ENCODE measurements at places on chromosomes 6 and 20.

DNA sequence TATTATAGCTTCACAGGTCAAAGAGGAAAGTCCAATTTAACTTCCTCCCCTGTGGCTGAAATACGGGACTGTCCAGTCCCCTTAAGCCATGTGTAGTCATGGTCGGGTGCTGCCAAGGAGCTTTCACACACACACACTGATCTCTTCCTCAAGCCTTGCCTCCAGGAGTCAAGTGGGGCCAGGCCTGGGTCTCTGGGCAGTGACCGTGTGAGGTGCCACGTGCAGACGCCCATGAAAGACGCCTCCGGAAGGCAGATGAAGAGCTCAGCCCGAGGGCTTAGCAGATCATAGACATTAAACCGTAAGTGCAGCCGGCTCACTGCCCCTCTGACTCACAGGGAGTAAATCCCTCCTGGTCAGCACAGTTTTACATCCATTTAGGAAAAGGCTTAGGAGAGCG lies 4.2 kb downstream of the GABRR2 start:
- peaks cover 2% of the 10 kb centered on the region for H3K36me3 ChIP-seq
- no peak for DNase-seq
- no peak overlapping the region for H3K4me3 ChIP-seq
- H3K27me3 ChIP-seq: peaks cover 18% of the 10 kb centered on the region
- H3K4me1 ChIP-seq: no peaks in the 10 kb centered on the region

GRCh38 chr6:16947375-16948015 lies 154.4 kb upstream of the STMND1 start:
- H3K27me3 ChIP-seq: peaks cover 26% of the 10 kb centered on the region
- no peak overlapping the region for H3K4me3 ChIP-seq
- DNase-seq: no peak
- H3K36me3 ChIP-seq: no peaks in the 10 kb centered on the region
- H3K4me1 ChIP-seq: no peaks in the 10 kb centered on the region

DNA sequence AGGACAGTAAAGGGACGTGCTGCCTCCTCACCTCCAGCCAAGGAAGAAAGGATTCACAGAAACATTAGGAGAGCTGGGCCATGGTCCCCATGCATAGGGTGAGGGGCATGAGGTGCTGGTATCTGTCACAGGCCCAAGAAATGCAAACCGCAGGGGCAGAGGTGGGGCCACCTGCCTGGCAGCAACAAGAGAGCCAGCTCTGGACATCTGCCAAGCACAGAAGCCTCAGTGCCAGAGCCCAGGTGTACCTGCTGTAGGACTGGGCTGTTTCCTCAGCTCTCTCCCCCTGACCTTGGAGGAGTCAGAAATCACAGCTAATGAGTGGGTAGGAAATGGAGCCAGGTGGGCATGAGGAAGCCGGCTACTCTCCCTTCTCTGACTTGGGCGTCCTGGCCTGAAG lies 45.3 kb downstream of the SLC2A12 start:
- no peak overlapping the region for H3K27ac ChIP-seq
- H3K27me3 ChIP-seq: peaks cover 24% of the 10 kb centered on the region
- no peak for DNase-seq
- H3K4me3 ChIP-seq: no peak overlapping the region
- H3K36me3 ChIP-seq: no peaks in the 10 kb centered on the region

GRCh38 chr20:361561-361960 lies 14.7 kb downstream of the NRSN2 start:
- H3K4me3 ChIP-seq: no peak overlapping the region
- no peak overlapping the region for H3K27ac ChIP-seq
- H3K4me1 ChIP-seq: peaks cover 37% of the 10 kb centered on the region
- DNase-seq: no peak

GRCh38 chr6:30453508-30454116 lies 35.7 kb upstream of the HLA-E start:
- H3K27ac ChIP-seq: no peak overlapping the region
- no peaks in the 10 kb centered on the region for H3K36me3 ChIP-seq
- peaks cover 34% of the 10 kb centered on the region for H3K4me1 ChIP-seq
- no peak overlapping the region for H3K4me3 ChIP-seq
- peaks cover 96% of the 10 kb centered on the region for H3K27me3 ChIP-seq
- peak; percentile 89 for DNase-seq

DNA sequence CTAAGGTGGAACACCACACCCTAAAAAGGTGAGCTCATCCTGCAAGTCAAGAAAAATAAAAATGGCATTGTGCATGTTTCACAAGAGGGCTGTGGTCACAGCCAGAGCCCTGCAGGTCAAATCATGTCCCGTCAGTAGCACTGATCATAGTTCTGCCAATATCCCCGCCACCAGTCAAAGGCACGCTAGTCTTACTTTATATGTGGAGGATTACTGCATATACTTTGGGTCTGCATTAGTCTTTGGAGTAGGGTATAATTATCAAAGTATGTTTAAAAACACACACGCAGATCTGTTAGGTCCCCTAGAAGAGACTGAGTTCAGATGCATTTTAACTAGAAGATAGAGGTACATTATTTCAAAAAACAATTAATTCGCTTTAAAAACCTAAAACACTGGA lies 1.8 kb downstream of the PERP start:
- peak overlapping the region; percentile 83 for H3K4me3 ChIP-seq
- H3K27ac ChIP-seq: no peak overlapping the region
- H3K36me3 ChIP-seq: no peaks in the 10 kb centered on the region
- no peak for DNase-seq

DNA sequence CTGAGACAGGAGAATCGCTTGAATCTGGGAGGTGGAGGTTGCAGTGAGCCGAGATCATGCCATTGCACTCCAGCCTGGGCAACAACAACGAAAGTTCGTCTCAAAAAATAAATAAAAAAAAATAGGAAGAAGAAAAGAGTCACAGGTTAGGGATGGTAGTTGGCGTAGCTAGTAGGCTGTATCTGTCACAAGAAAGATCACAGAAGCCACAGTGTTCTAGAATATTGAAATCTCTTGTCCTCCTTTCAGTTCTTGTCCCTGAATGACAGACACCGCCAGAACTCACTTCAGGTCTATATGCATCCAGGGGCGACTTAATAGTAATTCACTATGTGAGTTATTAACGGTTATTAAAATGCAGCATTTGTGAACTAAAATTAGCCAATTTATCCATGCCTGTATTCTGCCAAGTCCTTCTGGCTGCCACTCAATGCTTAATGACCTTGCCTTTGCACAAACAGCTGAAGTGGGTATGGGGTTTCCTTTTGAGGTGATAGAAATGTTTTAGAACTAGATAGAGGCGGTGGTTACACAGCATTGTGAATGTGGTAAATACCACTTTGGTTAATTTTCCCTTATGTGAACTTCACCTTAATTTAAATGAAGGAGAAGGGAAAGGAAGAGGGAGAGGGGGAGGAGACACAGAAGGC lies 41.3 kb upstream of the ZMYND8 start:
- H3K27me3 ChIP-seq: no peaks in the 10 kb centered on the region
- no peak for DNase-seq
- peaks cover 5% of the 10 kb centered on the region for H3K4me1 ChIP-seq
- no peak overlapping the region for H3K27ac ChIP-seq
- no peak overlapping the region for H3K4me3 ChIP-seq
- no peaks in the 10 kb centered on the region for H3K36me3 ChIP-seq

- H3K4me1 ChIP-seq: peaks cover 34% of the 10 kb centered on the region
- H3K27me3 ChIP-seq: peaks cover 85% of the 10 kb centered on the region
- no peaks in the 10 kb centered on the region for H3K36me3 ChIP-seq
- no peak for DNase-seq
- H3K27ac ChIP-seq: no peak overlapping the region
Observed at GRCh38 chr20:44035924-44036323, 121.3 kb downstream of the TOX2 start.

GRCh38 chr20:38608188-38608587 lies 6.6 kb downstream of the ARHGAP40 start:
- no peaks in the 10 kb centered on the region for H3K36me3 ChIP-seq
- no peak for DNase-seq
- H3K4me1 ChIP-seq: no peaks in the 10 kb centered on the region
- H3K27ac ChIP-seq: no peak overlapping the region
- H3K4me3 ChIP-seq: no peak overlapping the region

All from activated naive CD4-positive, alpha-beta T cell treated with anti-CD3 and anti-CD28 coated beads, Interleukin-2, amount 10 ng/mL, durations not matched to agents 7 days and 5 days (primary cell).